ENCODE measurements at places on chromosomes 2 and 18.

GRCh38 chr2:183349091-183349490, 224.8 kb downstream of the NUP35 start:
- DNase-seq, result no peak

GRCh38 chr2:168934826-168935225, 33.7 kb downstream of the G6PC2 start:
- no peak for DNase-seq

GRCh38 chr18:42980426-42980825, 135.1 kb downstream of the RIT2 start:
- no peak for DNase-seq

GRCh38 chr18:47720741-47721140, 209.7 kb downstream of the SMAD2 start:
- DNase-seq, result no peak

DNA sequence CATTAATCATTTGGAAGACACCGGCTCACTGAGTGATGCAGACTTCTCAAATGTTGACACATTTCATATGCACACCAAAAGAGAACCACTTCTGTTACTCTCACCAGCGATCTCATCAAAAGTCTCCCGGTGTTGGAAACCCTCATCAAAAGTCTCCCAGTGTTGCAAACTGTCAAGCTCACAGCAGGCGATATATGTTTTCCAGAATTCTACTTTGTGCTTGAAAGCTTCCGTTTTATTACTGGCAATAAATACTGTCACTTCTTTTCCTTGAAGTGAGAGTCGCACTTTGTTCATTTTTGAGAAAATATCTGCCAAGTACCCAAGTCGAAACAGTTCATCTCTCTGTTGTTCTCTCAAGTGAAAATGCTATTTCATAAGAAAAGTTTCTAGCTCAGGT, 20.5 kb downstream of the MLPH start:
- no peak for DNase-seq

DNA sequence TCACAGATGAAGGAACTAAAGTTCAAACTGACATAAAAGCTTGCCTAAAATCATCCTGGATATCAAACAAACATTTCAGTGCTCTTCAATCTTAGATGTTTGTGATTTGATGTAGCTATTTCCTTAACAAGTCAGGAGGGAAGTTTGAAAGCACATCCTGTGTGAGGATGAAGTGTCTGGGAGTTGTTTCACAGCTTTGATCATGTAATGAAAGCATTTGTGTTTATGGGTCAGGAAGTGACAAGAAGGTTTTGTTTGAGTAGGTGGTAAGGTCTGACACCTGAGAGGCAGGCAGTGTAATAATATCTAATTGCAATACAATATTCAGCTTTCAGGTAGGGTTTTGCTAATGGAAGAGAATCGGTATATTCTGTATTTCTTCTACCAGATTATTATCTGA, 26.0 kb upstream of the CSRNP3 start:
- DNase-seq, result no peak

GRCh38 chr18:35786365-35787042, 186.0 kb upstream of the RMP24 start:
- no peak for DNase-seq

DNA sequence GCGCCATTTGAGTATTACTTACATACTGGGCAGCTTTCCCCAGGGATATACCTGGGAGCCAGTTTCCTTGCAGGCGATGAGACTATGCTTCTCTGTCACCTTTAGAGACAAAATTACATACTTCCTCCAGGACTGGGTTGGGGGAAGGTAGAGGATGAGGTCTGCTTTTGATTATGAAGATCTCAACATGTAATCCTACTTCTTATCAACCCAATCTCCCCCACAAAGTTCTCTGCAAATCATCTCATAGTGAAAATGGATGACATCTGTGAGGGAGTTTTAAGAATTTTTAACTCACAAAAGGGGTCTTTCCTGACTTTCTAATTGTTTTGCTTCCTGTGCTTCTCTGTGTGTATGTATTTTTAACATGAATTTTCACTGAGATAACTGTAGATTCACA, 81.9 kb downstream of the TMEM131 start:
- DNase-seq, result no peak

DNA sequence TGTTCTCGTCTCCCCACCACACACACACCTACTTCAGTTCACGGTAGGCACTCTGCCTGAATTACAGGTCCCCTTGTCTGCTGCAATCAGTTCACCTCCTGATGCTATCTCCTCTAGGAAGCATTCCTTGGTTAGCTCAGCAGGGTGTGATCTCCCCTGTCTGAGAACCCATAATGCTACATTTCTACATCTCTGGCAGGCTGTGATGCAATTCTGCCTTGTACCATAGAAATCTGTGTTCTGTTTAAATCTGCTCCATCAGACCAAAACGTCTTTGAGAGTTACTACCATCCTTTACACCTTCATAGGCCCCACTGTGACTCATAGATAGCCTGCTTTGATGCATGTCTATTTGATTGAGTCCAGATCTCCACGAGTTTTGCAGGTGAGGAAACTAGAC, 103.9 kb downstream of the TTC32 start:
- DNase-seq, result no peak

DNA sequence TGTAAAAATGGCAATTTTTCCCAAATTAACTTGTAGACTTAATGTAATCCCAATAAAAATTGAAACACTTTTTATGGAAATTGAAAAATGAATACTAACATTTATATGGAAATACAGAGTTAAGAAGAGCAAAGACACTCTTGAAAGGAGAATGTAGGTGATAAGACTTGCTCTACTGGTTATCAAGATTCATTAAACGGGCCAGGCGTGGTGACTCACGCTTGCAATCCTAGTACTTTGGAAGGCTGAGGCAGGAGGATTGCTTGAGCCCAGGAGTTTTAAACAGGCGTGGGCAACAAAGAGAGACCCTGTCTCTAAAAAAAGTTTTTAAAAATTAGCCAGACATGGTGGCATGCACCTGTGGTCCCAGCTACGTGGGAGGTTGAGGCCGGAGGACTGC, 29.5 kb upstream of the ZNF396 start:
- DNase-seq, result no peak

DNA sequence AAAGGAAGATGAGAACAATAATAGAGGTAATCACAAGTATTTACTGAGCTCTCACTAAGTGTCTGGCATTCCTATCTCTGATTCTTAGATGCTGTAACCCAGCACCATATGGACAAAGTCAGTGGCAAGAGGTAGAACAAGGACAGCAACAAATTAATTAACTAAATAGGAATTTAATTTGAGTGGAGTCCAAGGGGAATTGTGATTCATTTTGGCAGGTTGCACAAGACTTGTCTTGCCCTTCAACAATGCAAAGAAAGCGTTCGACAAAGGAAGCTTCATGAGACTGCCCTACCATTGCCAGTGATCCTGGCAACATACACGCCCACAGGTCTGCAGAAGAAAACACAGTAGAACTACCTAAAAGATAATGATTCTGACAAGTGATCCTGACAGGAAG, 221.6 kb downstream of the RBM43 start:
- no peak for DNase-seq

GRCh38 chr18:79245517-79246001, 150.2 kb upstream of the NFATC1 start:
- peak; percentile 67 for DNase-seq

GRCh38 chr2:201820383-201821007, 14.2 kb downstream of the CDK15 start:
- no peak for DNase-seq

DNA sequence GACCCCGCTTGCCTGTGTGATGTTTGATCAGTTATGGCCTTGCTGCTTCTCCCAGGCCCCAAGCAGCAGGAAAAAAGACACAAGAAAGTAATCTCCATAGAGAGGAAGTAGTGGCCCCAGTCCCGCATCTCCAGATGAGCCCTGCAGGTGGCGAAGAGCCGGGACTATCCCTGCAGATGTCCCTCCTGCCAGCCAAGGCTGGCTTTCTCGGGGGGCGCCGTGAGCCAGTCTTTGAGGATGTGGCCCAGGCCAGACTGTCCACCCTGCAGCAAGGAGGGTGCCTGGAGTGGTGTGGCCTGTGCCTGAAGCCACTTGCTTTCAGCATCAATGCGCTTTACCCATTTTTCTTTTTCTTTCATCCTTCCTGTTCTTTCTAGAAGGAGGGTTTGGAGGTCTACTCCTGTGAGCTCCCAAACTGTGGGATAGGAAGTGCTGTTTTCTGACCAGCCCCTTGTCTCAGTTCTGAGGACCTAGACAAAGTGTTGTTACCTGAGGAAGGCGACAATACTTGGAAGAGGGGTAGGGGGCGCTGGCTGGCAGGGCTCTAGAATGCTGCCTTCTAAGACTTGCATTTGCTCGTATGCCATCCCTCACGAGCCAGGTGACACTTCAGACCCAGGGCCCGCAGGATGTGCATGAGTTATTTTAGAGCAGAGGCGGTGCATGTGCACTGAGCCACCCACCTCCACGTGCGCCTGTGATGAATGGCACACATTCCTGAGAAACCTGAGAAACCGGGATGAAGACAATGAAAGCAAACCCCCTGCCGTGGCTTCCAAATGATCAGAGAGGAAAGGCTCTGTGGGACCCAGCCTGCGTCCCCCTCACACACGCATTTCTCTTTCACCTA, 255.8 kb downstream of the FBXO15 start:
- DNase-seq, result peak; percentile 10

GRCh38 chr18:78125206-78125896, 854.3 kb upstream of the SALL3 start:
- DNase-seq, result no peak

DNA sequence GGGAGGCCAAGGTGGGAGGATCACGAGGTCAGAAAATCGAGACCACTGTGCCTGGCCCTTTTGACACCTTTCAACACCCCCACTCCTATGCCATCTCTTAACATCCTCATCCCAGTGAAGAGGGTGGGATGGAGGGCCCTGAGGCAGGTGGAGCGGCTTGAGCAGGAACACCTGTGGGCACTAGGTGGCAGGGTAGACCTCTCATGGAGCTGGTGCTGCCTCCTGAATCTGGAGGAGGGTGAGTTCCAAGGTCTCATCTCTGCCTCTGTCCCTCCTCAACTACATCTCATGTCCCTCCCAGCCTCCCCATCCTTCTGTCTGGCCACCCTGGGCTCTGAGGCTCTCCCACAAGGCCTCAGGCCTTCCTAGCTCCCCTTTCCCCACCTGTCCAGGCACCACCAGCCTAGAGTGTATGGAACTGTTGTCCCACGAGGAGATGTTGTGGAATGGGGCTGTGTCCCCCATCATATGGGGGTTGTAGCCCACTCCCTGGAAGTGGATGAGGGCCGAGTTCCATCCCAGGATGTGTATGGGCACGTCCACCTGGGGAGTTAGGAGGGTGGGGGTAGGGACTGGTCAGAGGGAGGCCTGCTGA, 17.0 kb upstream of the CRYBA2 start:
- peak; percentile 41 for DNase-seq

DNA sequence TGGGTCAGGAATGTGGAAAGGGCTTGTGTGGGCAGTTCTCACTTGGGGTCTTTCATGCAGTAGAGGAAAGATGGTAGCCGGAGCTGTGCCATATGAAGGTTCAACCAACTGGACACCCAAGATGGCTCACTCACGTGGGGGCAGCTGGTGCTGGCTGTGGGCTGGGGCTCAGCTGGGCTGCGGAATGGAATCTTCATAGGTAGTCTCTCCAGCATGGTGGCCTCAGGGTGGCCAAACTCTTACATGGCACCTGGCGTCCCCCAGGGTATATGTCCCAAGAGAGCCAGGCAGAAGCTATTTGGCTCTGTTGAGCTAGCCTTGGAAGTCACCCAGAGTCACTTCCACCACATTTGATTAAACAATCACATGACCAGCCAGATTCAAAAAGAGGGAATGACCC, 163.1 kb upstream of the KLHL29 start:
- DNase-seq, result no peak

DNA sequence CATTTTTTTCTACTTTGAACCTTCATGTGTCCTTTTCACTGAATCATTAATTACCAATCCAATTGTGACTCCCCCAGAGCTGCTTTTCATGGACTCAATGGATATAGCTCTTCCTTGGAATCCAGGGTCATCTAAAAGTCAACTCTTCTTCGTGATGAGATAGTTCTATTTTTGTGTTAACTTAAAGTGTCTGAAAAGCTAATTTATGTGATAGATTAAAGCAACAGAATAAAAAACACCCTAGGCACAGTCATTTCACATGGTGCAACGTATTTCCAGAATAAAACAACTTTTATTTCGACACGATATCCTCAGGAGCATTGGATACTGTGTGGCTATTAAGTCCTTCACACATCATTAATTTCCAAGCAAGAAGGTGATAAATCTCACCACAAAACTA, 250.6 kb upstream of the SPHKAP start:
- no peak for DNase-seq

DNA sequence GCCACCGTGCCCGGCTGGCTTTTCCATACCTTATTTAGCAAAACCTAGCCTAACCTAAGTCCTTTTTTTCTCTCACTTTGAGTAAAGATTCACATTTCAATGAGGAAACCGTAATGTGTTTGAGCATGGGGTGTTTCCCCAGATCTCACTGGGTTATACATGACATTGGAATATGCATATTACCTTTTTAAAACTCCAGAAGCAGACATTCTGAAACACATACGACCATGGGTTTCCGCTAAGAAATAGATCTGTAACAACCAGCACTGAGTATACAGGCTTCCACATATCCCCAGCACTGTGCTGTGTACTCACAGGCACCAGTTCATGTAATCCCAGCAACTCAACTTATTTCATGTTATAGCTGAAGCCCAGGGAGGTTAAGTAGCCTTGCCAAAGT, 41.0 kb upstream of the FOSL2 start:
- DNase-seq, result no peak

GRCh38 chr2:143758629-143759330, 629.6 kb downstream of the ARHGAP15 start:
- no peak for DNase-seq

DNA sequence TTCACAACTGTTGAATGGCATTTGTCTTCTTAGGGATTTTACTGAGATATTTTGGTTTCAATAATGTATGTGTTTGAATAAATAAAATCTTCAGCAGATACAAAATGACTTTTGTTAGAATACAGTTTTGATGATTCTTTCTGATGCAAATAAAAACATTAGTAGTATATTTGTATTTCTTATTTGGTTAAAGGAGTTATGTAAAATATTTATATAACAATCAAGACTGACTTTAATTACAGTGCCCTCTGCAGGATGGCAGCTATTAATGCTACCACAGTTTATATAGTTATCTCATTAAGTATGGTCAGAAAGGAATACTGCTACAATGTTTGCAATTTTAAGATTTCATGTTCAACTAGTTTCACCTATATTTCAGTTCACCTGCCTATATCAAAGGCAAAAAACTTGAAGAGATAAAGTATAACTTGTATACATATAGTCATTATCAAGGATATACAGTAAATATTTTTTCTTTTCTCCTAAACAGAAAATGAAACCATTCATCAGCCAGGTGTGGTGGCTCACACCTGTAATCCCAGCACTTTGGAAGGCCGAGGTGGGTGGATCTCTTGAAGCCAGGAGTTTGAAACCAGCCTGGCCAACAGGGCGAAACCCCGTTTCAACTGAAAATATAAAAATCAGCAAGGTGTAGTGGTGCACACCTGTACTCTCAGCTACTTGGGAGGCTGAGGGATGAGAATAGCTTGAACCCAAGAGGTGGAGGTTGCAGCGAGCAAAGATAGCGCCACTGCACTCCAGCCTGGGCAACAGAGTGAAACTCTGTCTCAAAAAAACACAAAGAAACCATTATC, 19.8 kb downstream of the ARL5A start:
- DNase-seq, result no peak

GRCh38 chr2:120846406-120847095, 110.9 kb downstream of the GLI2 start:
- DNase-seq, result no peak

- no peak for DNase-seq
Observed at GRCh38 chr2:117977696-117978095, 36.2 kb downstream of the CCDC93 start.

- no peak for DNase-seq
Observed at GRCh38 chr2:217741381-217741955, 261.3 kb downstream of the TNS1 start.
